ENCODE measurements at places on chromosomes 3 and 15. TPM values are rescaled to one million over a fixed set of nuclear protein-coding genes. Genes with fewer than 3 reads are reported as not detected.

DNA sequence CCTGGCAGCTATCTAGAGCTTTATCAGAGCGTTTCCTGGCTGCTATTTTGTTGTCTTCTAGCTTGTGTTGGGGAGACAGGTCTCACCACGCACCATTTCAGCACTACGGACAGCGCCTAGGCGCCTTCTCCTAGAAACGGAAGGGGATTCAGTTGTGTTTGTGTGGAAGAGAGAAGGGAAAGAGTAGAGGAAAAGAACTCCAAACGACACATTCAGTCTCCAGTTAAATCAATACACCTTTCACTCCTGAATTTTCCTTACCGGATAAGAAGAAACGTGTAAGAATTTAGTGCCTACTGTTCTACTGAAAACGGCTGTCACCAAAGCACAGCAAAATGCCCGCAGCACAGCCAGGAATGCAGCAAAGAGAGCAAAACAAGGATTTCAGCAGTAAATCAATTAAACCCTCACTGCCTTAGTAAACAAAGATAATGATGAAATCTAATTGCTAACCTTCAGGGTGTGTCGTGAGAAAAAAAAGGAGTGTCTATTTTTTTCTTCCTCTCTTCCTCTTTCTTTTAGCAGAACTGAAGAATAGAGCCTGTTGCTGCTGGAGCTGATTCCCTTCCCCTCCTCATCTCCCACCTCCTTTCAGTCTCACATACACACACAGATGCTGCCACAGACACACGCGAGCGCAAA lies 412 bp upstream of the CTXN2 start:
- H3K4me3 ChIP-seq, result peak overlapping the region; percentile 11
- H3K36me3 ChIP-seq, result no peaks in the 10 kb centered on the region
- H3K27ac ChIP-seq, result no peak overlapping the region
- H3K27me3 ChIP-seq, result peaks cover 18% of the 10 kb centered on the region
- peak; percentile 76 for DNase-seq
- H3K4me1 ChIP-seq, result no peaks in the 10 kb centered on the region

DNA sequence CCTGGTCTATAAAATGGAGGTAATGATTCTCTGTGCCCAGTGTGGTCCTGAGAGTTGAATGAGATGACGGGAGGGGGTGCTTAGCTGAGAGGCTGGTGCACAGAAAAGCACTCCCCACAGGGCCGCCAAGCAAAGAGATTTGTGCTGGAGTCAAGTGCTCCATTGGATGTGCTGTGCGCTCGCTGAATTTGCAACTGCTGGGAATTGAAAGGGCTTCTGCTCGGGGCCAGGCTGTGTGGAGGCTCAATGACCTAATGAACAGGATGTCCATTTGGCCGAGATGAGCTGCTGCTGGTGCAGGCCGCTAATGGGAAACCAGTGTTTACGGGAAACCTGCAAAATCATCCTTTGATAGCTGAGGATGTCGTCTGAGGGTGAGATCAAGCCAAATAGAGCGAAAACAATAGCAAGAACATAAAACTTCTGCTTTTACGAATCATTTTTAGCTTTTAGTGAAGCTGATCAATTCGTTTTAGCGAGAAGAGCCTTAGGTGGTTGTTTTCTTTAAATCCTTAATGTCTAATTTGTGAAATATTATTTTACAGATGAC lies 211.7 kb downstream of the GABRG3 start:
- no peak overlapping the region for H3K27ac ChIP-seq
- no peaks in the 10 kb centered on the region for H3K36me3 ChIP-seq
- no peak overlapping the region for H3K4me3 ChIP-seq

DNA sequence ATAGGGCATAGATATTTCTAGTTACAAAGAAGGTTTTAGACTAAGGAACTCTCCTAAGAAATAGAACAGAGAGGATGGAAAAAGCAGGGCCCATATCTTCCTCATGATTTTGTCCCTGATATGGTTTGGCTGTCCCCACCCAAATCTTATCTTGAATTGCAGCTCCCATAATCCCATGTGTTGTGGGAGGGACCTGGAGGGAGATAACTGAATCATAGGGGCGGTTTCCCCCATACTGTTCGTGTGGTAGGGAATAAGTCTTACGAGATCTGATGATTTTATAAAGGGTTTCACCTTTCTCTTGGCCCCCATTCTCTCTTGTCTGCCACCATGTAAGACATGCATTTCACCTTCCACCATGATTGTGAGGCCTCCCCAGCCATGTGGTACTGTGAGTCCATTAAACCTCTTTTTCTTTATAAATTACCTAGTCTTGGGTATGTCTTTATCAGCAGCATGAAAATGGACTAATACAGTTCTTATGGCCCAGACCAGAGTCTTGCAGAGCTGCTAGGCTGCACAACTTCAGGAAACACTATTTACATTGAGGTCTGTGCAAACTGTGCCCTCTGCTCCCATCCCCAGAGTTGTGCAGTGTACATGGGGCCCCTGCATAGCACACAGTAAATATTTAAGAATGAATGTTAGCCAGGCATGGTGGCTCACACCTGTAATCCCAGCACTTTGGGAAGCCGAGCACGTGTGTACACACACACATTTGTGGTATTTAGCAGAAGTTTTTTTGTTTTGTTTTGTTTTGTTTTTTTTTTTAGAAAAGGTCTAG lies 20.3 kb upstream of the CA12 start:
- no peaks in the 10 kb centered on the region for H3K4me1 ChIP-seq
- no peak overlapping the region for H3K27ac ChIP-seq
- no peaks in the 10 kb centered on the region for H3K36me3 ChIP-seq
- no peak overlapping the region for H3K4me3 ChIP-seq
- no peak for DNase-seq

GRCh38 chr15:45095661-45096060 lies 18.3 kb downstream of the DUOX2 start:
- H3K4me3 ChIP-seq, result no peak overlapping the region
- no peaks in the 10 kb centered on the region for H3K4me1 ChIP-seq
- DNase-seq, result no peak
- no peak overlapping the region for H3K27ac ChIP-seq

- DNase-seq, result peak; percentile 76
- H3K4me3 ChIP-seq, result no peak overlapping the region
- peaks cover 28% of the 10 kb centered on the region for H3K4me1 ChIP-seq
- H3K27ac ChIP-seq, result no peak overlapping the region
Measured at GRCh38 chr15:85407421-85408269, 27.2 kb downstream of the AKAP13 start.

DNA sequence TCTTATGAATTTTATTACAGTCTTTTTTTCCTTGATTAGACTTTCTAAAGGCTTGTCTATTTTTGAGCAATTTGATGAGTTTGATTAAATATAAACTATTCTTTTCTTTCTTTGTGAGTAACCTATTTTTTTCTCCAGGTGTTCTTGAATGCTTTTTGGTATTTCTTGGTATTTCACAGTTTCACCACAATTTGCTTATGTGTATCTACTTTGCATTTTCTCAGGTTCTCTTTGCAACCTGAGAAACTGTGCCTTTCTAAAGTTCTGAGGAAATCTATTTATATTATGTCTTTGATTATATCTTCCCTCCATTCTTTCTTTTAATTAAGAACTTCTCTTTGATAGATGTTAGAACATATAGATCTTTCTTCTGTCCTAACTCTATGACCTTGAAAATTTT lies 117.1 kb upstream of the MLF1 start:
- H3K27me3 ChIP-seq, result no peaks in the 10 kb centered on the region
- H3K4me3 ChIP-seq, result no peak overlapping the region
- no peaks in the 10 kb centered on the region for H3K36me3 ChIP-seq
- H3K4me1 ChIP-seq, result no peaks in the 10 kb centered on the region
- no peak overlapping the region for H3K27ac ChIP-seq

DNA sequence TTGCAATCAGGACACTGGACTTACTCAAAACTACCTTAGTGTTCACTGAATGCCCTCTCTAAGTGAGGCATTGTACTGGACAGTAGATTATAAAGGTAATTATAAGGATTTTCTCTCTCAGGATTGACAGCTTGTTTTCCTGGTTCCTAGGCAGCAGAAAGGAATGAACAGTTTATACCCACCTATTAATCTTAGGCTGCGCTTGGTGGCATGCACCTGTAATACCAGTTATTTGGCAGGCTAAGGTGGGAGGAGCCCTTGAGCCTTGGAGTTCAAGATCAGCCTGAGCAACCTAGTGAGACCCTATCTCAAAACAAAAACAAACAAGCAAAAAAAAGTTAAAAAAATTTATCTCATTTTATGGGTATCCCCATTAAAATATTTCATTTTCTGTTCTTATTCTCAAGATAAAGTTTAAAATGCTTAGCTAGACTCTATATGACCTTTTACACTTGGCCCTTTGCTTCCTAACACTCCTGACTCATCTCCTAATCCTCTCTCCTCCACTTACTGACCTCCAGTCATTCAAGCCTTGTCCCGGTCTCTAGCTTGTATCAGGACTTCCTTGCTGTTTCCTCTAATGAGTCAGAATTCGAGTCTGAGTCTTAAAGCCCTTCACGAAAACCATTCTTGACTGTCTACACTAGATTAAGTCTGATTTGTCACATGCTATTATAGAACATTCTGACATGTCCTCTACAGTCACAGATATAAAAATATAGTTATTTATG lies 348.6 kb downstream of the NLGN1 start:
- no peaks in the 10 kb centered on the region for H3K27me3 ChIP-seq
- no peaks in the 10 kb centered on the region for H3K36me3 ChIP-seq
- H3K4me3 ChIP-seq, result no peak overlapping the region
- no peak overlapping the region for H3K27ac ChIP-seq

GRCh38 chr15:27873039-27873438 lies 226.1 kb downstream of the OCA2 start:
- DNase-seq, result no peak
- H3K27me3 ChIP-seq, result no peaks in the 10 kb centered on the region
- no peaks in the 10 kb centered on the region for H3K4me1 ChIP-seq
- no peaks in the 10 kb centered on the region for H3K36me3 ChIP-seq

GRCh38 chr15:31214864-31215489 lies 111.7 kb upstream of the KLF13 start:
- H3K4me3 ChIP-seq, result no peak overlapping the region
- DNase-seq, result peak; percentile 82
- H3K36me3 ChIP-seq, result no peaks in the 10 kb centered on the region
- no peaks in the 10 kb centered on the region for H3K27me3 ChIP-seq
- H3K27ac ChIP-seq, result no peak overlapping the region

GRCh38 chr3:150680562-150680961 lies 23.2 kb downstream of the ERICH6 start:
- no peak overlapping the region for H3K27ac ChIP-seq
- no peaks in the 10 kb centered on the region for H3K36me3 ChIP-seq
- no peak for DNase-seq

The ANKRD34C gene
- not detected for total RNA-seq

DNA sequence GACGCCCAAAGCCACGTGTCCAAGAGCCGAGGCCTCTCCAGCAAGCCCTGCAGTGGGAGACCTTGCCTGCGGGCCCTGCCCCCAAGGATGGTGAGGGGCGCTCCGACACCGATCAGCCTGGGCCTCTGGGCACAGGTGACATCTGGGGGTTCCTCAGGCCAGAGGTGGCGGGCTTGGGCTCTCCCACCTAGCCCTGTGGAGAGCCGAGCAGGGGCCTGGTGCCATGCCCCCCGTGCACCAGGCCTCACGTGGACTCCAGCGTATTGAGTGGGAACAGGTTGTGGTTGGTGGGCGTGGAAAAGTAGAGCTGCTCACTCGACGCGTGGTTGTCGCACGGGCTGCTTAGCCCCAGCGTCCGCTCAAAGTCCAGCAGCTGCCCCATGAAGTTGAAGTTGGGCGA lies 5.8 kb downstream of the DUSP7 start:
- peaks cover 12% of the 10 kb centered on the region for H3K36me3 ChIP-seq
- H3K27me3 ChIP-seq, result no peaks in the 10 kb centered on the region
- no peak overlapping the region for H3K4me3 ChIP-seq
- no peak overlapping the region for H3K27ac ChIP-seq

The DENND4A gene
- 4.7 TPM for total RNA-seq

The ARL13B gene
- 5.4 TPM for total RNA-seq

The C2CD4A gene
- not detected for total RNA-seq

- H3K4me1 ChIP-seq, result peaks cover 3% of the 10 kb centered on the region
- H3K27me3 ChIP-seq, result no peaks in the 10 kb centered on the region
- no peak overlapping the region for H3K27ac ChIP-seq
- peak; percentile 35 for DNase-seq
Measured at GRCh38 chr3:81218023-81218422, 543.4 kb downstream of the GBE1 start.

DNA sequence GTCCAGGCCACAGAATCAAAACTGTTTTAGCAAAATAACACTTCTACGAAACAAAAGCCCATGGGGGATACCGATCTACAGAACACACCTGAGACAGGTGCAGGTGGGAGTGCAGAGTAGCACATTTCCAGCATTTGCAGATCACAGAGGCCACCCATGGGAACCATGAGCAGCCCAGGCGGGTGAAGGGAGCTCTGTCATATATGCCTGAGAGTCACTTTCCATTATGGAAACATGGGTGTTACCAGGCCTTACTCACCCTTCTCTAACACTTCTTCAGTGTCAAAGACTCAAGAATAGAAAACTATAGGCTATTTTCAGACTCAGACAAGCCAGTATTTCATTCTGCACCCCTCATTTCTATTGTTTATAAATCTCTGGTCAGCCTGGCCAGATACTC lies 3.5 kb downstream of the PLA1A start:
- no peaks in the 10 kb centered on the region for H3K27me3 ChIP-seq
- no peaks in the 10 kb centered on the region for H3K36me3 ChIP-seq
- no peak overlapping the region for H3K4me3 ChIP-seq
- H3K27ac ChIP-seq, result no peak overlapping the region
- peaks cover 39% of the 10 kb centered on the region for H3K4me1 ChIP-seq

DNA sequence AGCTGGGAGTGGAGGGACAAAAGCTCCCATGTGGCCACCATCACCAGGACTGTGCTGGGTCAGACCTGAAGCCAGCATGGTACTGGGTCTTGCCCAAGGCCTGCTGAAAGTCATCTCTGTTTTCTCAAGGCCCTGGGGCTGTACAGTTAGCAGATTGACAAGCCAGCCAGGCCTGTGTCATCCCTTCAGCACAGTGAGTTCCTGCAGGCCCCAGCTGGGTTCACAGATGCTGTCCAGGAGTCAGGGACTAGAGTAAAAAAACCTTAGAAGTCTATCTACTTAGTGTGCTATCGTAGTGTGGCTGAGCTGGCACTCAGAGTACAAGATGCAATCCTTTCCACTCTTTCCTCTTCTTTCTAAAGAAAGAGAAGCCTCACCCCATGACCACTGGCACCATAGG lies 246.0 kb upstream of the NAALADL2 start:
- no peaks in the 10 kb centered on the region for H3K27me3 ChIP-seq
- H3K4me3 ChIP-seq, result no peak overlapping the region
- no peak for DNase-seq
- H3K27ac ChIP-seq, result no peak overlapping the region
- H3K4me1 ChIP-seq, result no peaks in the 10 kb centered on the region
- H3K36me3 ChIP-seq, result no peaks in the 10 kb centered on the region

GRCh38 chr3:37443363-37444035 lies 269.1 kb upstream of the LRRFIP2 start:
- peaks cover 22% of the 10 kb centered on the region for H3K27me3 ChIP-seq
- H3K27ac ChIP-seq, result no peak overlapping the region
- H3K36me3 ChIP-seq, result no peaks in the 10 kb centered on the region
- no peak for DNase-seq
- peaks cover 3% of the 10 kb centered on the region for H3K4me1 ChIP-seq

- H3K27me3 ChIP-seq, result peaks cover 21% of the 10 kb centered on the region
- DNase-seq, result no peak
- no peaks in the 10 kb centered on the region for H3K36me3 ChIP-seq
- H3K4me1 ChIP-seq, result no peaks in the 10 kb centered on the region
Measured at GRCh38 chr3:10725067-10725466, 91.0 kb upstream of the SLC6A11 start.

The CFAP92 gene
- total RNA-seq, result 0.53 TPM

- DNase-seq, result peak; percentile 38
- H3K36me3 ChIP-seq, result no peaks in the 10 kb centered on the region
- H3K27me3 ChIP-seq, result no peaks in the 10 kb centered on the region
- no peaks in the 10 kb centered on the region for H3K4me1 ChIP-seq
- no peak within 1 kb of the TSS for H3K4me3 ChIP-seq
- no peak within 1 kb of the TSS for H3K27ac ChIP-seq
Measured at GRCh38 chr3:52834871-52835501, at the start of gene MUSTN1. MUSTN1 (minus strand) TSS chr3:52835019; CDS start chr3:52834948, 71 bp downstream.

The TMEM212 gene
- total RNA-seq, result not detected

Measured in cardiac muscle cell (in vitro differentiated cells and primary cell).